Muscle of leg (tissue), 16 donors: ENCODE measurements at places on chromosomes 2 and 18.

- DNase-seq: no peak
Observed at GRCh38 chr2:27807476-27807875, 36.0 kb downstream of the MRPL33 start.

DNA sequence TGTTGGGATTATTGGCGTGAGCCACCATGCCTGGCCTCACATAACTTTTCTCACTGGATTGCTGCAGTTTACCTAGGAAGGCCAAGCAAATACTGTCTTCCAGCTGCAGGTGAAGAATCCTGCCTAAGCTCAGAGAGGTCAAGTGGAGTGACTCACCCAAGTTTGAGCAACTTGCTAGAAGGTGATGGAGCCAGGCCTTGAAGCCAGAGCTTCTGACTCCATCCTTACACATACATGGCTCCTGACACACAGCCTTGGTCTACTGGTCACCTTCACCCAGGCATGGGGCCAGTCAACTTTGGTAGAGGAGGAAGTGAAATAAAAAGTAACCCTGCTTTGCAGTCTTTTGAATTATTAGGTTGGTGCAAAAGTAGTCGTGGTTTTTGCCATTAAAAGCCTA, 93.5 kb downstream of the VWA3B start:
- DNase-seq: no peak

GRCh38 chr2:147524912-147525311, 319.9 kb upstream of the ACVR2A start:
- no peak for DNase-seq

- DNase-seq: peak; percentile 14
Observed at GRCh38 chr2:65437392-65438135, 5.2 kb upstream of the SPRED2 start.

- no peak for DNase-seq
Observed at GRCh38 chr18:61973273-61974115, 80.7 kb upstream of the RNF152 start.

- no peak for DNase-seq
Observed at GRCh38 chr2:3316456-3317276, 61.0 kb downstream of the EIPR1 start.

DNA sequence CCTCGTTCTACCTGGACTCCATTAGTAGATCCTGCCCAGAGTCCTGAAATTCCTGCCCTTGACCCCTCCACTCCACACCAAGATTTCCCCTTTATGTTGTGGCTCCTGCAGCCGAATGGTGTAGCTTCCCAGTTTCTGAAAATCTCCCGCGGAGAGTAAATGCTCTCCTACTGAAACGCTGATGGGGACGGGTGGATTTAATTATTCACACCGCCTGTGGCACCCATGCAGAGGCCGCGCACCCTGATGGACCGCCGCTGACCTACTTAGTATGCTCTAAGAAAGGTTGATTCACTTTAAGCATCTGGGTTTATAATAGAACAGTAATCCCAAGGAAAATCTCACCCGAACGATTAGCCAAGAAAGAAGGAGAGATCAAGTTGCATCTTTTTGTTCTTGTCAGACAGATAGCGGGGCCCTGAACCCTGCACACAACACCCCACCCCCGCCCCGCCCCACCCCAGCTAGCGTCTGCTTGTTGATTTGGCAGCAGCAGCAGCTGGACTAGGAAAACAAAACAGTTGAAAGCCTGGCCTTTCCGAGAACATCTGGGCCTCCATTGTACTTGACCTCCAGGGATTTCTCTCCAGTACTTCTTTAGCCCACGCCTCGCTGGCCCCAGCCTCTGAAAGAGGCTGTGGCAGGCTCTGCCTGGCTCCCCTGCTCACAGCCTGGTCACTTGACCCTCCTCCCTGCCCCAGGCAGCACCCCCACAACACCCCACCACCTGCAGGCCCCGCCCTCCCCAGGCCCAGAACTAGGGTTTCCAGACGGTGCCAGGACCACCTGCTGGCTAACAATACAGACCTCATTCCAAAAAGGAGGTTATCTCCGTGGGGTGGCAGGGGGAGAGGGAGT, 53.6 kb downstream of the DPYSL5 start:
- DNase-seq: peak; percentile 81

- no peak for DNase-seq
Observed at GRCh38 chr2:190318931-190319554, 583 bp downstream of the HIBCH start.

GRCh38 chr2:169693360-169693759, 845 bp downstream of the CFAP210 start:
- peak; percentile 49 for DNase-seq

- no peak for DNase-seq
Observed at GRCh38 chr2:95106081-95106480, 15.5 kb downstream of the MRPS5 start.

DNA sequence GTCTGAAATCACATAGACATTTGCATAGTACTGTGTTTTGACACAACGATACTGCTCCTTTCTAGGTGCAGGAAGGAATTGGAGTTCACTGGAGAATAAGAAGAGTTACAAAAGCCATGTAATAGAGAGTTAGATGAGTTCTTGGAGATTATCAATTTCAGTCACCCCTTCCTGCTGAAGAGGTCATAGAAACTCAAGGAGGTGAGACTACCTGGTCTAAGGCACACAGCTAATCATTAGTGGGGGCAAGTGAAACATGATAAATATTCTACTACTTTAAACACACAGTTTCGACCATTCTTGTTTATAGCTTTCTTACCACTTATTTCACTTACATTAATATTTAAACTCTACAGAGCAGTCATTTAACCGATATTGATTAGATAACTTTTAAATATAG, 286.9 kb upstream of the NXPH2 start:
- DNase-seq: no peak

DNA sequence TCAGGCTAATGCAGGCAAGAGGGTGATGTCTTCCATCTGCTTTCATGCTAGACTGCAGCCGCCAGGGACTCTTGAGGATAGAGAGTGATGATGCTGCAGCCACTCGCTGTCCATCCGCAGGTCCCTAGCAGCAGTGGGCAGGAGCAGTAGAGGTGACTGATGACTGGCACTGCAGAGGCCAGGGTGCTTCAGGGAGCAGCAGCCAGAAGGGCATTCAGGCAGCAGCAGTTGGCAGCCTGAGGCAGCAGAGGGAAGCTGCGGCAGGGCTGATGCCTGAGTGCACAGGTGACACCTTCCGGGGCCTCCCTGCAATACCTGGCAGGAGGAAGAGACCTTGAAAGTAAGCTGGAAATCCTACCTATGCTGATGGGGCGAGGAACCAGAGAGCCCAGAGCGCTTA, 214.2 kb downstream of the ICOS start:
- DNase-seq: no peak

DNA sequence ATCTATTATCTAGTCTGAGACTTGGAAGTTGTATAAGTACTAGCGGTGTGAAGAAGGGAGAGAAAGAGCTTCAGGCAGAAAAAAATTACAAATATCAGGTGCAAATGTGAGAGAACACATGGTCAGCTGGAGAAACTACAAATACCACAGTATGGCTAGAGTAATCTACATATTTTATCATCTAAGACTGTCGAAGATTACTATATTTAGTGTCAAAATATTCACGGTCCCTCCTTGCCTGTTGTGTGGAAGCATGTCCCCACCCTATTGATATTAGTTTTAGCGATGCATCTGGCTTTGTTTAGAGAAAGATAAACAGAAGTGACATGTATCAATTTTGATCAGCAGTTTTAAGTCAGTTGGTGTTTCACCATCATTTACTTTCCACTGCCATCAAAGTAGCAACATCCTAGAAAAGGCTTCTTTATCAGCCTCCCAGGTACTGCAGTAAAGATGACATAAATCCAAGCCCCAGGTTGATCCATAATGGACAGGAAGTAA, 90.5 kb upstream of the ITGA4 start:
- no peak for DNase-seq

DNA sequence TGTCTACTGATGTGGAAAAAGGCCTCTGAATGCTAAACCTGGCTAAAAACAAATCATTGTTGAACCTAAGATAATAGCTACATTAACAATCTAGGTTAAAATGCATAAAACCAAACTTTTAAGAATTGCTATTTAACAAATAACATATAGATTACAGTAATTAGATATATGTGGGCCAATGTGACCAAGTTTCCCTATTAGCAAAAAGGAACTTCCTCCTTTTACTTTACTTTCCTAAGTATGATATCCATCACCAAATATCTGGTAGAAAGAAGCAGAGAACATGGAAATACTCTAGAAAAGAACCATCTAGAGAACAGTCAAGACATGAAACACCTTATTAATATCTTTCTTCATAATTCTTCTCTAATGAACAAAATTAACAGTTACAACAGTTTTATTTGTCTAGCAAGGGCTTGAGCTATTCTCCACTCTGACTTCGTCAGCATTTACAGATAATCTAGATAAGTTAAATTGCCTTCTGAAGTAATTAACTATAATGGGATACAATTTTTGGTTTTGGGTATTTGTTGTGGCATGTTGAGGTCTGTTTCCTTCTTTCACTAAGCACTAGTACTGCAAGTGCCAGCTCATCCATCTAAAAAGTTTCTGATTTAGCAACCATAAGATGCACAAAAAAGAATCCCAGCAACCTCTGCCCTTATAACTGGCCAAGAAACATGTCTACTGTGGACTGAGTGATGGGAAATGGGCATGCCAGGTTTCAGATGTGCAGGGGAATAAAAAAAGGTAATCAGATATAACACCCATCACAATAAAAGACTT, 53.3 kb downstream of the MEMO1 start:
- no peak for DNase-seq

DNA sequence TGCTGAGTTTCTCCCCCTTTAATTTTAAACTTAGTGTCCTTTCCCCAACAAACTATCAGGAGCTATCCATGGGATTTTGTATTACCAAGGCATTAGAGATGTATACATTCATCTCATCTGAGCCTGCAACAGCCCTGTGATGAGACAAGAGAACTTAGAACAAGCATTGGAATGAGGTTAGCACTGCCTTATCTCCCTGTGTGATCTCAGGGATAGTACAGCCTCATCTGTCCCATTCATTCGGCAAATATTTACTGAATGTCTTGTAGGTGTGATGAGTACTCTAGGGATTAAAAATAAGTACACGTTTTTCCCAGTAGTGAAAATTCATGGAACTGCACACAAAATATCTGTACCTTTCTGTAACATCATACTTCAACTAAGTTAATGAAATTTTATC, 45.6 kb downstream of the PAIP2B start:
- DNase-seq: no peak

DNA sequence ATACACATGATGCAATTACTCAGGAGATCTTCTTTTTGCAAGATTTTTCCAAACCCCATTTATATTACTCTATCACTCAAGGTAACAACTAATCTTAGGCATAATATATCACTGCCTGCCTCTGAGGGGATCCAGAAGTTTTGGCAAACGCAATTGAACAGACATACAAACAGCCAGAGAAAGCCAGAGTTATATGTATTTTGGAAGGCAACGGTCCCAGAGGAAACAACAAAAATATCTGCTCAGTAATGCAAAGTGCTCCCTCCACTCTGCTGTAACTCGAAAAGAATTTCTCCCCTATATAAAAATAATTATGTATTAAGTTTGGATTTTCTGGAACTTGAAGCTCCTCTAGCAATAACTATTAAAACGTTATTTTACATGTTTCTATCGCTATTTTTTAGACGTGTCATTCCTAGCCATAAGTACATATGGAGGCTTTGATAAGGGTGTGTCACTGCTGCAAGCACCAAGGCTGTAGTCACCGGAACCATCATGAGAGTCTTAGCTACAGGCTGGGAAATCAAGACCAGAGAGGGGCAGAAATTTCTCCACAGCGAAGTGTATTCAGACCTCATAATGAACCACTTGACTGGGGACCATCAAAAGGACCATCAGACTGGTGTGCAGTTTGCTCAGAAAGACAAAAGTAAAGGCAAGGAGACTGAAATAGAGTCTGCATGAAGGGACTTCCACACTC, 3.7 kb upstream of the GKN1 start:
- peak; percentile 94 for DNase-seq

GRCh38 chr2:152648336-152648735, 68.9 kb downstream of the PRPF40A start:
- DNase-seq: no peak

- no peak for DNase-seq
Observed at GRCh38 chr2:63663013-63663864, 74.5 kb downstream of the MDH1 start.

GRCh38 chr2:42547014-42547413, 21.4 kb upstream of the MTA3 start:
- DNase-seq: peak; percentile 12

GRCh38 chr2:46306330-46306751, 9.1 kb downstream of the EPAS1 start:
- peak; percentile 41 for DNase-seq

- no peak for DNase-seq
Observed at GRCh38 chr2:161104054-161104553, 56.1 kb upstream of the TANK start.

DNA sequence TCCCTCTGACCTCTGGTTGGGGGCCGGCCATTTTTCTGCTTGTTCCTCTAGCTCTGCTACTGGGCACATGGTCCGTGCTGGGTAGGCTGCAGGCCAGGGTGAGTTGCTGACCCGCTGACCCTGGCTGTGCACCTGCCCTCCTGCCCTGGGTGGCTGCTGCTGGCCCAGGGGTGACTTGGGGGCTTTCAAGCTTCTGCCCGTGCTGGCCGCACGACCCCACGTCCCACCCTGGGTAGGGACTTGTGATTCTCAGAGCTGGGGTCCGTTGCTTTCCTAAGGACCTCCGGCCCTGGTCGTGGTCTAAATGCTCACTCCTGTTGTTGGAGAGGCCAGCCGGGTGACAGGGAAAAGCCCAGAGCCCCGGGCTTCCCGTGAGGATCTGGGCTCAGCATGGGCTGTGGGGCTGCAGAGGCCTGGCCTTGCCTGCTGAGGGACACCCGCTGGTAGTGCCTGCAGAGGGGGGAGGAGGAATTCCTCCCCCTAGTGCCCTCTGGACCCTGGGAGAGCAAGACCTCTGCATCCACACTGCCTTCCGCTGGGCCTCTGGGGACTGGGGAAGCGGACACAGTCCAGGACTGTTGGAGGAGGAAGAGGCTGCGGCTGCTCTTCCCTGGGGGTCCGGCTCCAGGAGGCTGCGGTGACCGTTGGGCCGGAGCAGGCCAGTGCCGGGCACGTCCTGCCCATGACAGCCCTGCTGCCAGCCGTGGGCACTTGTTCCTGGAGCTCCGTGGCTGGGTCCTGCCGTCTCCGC, 6.3 kb upstream of the GAL3ST2 start:
- DNase-seq: no peak

DNA sequence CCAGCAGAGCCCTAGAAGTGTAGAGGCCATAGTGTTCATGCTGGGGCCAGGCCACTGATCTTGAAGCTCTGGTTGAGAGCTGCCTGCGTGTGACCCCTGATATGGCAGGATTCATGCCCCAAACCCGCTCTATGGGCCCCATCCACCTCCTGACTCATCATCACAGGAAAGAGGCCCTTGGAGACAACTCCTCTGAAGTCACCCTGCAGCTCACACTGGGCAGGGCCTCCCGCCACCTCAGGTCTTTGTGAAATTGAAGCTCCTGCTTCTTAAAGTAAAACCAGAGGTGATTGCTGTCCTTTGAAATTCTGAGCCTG, 12.0 kb upstream of the TUBB6 start:
- DNase-seq: no peak

GRCh38 chr2:164260506-164260905, 360.8 kb downstream of the GRB14 start:
- DNase-seq: no peak
